ENCODE measurements at places on chromosomes 11 and 22.

GRCh38 chr11:65590240-65590738, 5.3 kb downstream of the KCNK7 start:
- DNase-seq: no peak

GRCh38 chr11:57792870-57793269, 31.3 kb downstream of the CTNND1 start:
- no peak for DNase-seq

DNA sequence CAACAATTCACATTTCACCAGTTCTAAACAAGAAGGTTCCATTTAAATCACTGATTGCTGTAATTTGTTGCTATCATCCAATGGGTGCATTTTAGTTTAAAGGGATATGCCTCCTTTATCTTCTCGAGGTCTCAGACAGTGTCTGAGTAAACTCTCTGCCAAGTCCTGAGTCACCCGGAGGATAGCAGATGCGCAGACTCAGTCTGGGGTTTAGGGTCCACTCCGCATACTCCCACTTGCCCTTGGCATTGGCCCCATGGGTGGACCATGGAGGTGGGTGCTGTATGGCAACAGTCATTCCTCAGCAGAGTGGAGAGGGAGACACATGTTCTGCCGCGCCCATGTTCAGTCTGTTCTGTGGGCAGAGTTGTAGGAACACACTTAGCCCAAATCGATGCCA, 65.4 kb upstream of the CRTAM start:
- no peak for DNase-seq

DNA sequence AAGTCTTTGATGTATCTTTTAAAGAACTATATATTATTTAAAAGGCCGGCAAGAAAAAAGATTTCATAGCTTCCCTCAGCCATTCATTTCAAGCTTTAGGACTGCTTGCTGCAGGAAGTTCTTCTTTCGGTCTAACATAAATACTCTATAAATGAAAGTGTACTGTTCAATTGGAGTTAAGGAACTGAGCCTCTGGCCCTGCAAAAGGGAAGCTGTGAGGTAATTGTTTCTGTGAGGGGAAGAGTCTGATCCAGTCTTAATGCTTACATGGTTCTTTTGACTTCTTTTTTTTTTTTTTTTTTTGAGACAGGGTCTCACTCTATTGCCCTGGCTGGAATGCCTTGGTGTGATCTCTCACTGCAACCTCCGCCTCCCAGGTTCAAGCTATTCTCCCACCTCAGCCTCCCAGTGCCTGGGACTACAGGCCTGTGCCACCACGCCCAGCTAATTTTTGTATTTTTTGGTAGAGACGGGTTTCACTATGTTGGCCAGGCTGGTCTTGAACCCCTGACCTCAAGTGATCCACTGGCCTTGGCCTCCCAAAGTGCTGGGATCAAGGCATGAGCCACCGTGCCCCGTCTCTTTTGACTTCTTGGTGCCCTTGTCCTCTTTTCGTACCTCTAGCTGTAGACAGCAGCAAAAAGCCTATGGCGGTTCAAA, 4.7 kb upstream of the TRIM29 start:
- peak; percentile 72 for DNase-seq

DNA sequence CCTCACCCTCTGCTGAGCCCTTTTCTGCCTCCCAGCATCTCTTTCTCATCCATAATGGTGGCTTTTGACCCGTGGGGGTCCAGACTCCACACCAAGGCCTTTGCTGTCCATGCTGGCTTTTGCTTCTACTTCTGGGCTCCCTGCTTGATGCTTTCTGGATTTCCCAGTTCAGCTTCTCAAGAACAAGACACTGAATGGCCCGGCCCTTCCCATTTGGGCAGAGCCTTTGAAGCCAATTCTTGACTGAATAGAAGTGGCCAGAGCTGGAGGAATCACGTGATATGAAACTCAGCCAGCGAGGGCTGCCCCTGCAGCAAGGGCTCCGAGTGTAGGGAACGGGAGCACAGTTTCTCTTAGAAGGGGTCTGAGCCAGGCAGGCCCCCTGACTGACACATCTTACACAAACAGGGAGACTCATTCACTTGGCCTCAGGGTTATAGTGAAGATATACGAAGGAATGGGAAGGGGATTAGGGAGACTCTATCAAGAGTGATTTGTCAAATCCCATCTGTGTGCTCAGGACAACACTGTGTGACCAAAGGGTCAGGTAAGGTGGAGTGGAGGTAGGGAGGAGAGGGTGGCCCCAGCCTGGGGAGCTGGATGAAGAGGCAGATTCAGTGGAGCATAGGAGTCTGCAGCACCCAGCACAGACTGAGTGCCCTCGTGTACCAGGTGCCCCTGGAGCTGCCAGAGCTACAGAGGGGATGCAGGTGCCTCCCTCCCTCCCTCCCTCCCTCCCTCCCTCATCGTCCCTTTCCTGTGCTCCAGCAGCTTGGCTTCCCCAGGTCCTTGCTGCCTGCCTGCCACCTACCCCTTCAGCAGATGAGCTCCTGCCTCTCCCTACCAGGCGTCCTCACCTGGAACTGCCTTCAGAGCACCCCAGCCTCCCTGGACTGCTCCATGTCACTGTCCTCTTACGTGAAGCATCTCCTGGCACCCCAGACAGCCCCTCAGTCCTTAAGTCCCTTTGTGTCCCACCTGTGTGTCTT, 106.0 kb downstream of the TRIM29 start:
- no peak for DNase-seq

GRCh38 chr22:22843848-22844247, 43.8 kb upstream of the IGLL5 start:
- DNase-seq: no peak

GRCh38 chr11:82195283-82195682, 538.4 kb downstream of the FAM181B start:
- DNase-seq: no peak

DNA sequence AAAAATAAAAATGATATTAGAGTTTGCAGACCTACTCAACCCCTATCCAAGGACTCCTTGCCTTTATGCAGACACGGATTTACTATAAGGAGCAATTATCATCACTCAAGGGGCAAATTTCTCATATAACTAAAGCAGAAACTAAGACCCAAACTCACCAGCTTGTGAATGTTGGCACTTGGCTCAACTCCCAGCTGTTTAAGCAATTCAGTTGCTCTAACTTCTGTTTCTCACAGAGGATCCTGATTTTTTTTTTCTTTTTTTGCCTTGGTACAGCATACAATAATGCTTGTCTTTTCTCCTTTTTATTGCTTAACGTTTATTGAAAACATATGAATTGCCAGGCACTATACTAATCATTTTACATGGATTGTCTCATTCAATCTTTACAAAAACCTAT, 9.6 kb upstream of the CBLIF start:
- no peak for DNase-seq

GRCh38 chr11:34114014-34114413, 8.6 kb downstream of the NAT10 start:
- DNase-seq: no peak

- DNase-seq: no peak
Observed at GRCh38 chr22:22013559-22014284, 31.1 kb upstream of the TOP3B start.

DNA sequence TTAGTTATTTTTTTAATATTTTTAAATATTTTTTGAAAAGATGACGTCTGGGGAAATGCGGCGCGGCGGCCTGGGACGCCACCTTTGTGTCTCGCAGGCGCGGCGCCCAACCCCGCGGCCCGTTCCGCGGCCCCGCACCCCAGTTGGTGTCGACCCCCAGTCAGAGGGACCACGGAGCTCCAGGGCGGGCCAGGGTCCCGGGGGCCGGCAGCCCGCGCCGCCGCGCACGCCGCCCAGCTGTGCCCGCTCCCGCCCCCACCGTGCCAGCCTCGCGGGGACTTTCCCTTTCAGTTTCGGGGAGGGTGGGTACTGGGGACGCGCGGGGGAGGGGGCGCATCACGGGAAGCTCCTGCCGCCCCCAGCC, 1.6 kb downstream of the CCND1 start:
- no peak for DNase-seq

DNA sequence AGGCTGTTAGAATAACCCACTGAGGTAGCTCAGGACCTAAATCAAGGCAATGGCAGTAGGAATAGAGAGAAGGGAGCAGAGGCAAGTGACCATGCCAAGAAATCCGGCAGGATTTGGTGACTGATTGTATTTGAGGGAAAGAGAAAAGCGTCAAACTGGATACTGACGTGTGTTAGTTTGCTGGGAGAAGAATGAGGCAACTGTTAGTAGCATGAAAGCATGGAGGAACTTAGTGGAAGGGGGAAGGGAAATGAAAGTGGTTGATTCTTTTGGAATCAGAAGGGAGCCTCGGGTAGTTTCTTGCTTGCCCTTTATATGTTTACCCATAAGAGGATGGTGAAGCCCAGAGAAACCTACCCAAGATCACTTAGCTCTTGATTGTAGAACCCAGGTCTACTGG, 8.3 kb downstream of the PPFIBP2 start:
- DNase-seq: no peak

DNA sequence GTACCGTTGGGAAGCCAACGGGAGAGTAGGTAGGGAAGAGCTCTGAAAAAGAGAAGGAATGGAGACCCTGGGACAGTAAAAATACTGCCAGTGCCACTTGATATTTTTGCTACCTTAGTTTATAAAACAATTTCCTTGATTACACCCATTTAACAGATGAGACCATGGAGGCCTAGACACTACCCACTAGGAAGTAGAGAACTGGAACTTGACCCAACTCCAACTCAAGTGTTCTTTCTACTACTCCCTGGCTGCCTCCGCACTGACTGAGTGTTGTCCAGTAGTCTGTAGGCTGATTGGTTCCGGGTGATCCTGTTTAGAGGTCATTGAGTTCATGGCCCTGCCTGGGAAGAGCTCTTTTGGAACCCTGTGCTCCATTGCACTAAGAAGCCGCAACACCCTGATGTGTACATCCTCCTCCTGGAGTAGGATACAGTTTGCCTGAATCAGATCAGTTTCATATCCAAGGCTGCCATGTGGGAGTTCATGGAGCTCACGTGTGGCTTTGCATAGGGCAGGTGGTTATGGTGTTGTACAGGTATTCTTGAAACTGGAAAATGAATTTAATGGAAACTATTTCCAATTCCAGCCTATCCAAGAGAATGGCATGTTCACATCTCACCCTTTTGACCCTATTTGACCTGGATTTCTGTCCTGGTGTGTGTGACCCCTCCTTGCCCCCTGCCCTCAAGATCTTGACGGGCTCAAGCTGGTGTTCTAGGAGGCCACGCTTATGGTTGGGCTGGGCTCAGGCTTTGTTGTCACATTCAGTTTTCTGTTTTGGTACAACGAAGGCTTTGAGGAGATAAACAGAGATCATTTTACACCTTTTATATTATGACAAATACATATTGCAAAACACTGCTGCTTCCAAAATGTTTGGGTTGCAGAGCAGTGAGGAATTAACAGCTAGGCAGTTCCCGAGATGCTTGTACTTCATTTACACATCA, 102.2 kb upstream of the NNMT start:
- no peak for DNase-seq

DNA sequence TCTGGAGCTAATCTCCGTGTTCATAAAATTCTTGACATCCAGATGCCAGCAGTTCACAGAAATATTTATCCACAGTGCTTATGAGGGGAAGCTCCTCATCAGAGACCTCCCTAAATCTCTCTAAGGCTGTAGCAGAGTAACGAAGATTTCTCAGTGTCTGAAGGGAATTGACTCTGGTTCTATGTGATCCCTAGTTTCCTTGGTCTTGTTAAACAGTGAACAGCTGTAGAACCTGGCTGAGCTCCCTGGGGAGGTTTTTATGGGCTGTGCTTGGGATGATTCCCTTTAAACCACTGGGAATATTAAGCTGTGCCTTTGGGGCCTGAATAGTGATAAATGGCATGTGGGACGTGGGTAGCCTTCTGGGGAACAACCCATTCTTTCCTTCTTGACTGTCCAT, 43.7 kb upstream of the ARHGAP20 start:
- DNase-seq: no peak

GRCh38 chr11:110075105-110075846, 17.9 kb upstream of the ZC3H12C start:
- no peak for DNase-seq

DNA sequence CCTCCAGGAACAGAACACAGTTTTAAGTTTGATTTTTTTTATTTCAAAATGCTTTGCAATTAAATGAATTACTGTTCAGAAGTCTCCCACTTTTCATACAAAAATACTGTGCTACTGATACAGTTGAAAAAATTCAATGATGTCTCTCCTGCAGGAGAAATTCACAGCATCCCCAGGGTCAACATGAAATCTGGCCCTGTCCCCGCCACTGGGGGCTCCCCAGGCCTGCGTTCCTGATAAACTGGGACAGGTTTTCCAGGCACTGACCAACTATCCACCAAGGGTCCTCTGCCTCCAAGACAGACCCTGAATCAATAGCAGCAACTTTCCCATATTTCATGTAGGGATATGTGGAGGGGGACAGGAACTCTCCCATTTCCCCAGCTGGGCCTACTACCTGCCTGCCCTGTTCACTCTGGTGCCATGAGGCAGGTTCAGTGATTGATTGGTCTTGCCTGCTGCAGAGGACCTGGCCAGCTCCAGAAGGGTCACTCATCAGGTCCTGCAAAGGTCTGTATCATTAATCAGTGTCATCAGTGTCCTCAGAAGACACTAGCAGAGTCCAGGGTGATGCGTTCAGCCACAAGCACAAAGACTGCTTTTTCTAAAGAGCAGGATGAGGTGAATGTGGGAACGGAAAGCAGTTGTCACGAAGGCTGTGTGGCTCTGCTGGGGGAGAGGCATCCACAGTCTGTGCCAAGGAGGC, 43.4 kb downstream of the PISD start:
- DNase-seq: no peak

DNA sequence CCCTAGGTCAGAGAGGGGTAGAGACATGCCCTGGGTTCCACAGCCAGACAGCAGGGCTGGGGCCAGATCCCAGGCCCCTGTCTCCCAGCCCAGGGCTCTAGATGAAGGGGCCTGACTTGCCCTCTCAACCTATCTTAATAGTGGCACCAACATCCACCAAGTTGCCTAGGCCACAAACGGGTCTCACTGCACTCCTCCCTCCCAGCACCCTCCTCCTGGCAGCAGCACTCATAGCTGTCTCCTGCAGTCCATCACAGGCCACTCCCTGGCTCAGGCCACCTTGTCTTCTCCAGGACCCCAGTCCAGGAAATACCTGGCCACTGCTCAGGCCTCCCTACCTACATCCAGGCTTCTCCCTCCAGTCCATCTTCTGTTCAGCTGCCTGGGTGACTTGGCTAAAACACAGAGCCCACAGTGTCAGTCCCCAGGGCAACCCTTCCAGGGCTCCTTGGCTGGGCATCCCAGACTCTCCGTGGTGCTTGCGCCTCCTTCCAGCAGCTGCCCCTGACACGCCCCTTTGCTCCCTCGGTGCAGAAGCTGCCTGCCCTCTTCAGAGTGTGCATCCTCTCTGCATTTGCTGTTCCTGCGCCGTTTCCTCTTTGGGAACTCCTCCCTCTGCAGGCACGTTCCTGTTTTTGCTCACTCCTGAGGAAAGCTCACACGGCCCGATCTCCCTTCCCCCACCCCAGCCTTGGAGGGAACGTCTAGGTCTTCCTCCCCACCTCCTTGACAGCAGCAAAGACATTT, 40.5 kb downstream of the LRRC32 start:
- no peak for DNase-seq

Measured in posterior cingulate gyrus (tissue), 11 donors.